CD4-positive, alpha-beta T cell (primary cell): ENCODE measurements at places on chromosomes 16 and 17. TPM values are rescaled to one million over a fixed set of nuclear protein-coding genes. Genes with fewer than 3 reads are reported as not detected.

DNA sequence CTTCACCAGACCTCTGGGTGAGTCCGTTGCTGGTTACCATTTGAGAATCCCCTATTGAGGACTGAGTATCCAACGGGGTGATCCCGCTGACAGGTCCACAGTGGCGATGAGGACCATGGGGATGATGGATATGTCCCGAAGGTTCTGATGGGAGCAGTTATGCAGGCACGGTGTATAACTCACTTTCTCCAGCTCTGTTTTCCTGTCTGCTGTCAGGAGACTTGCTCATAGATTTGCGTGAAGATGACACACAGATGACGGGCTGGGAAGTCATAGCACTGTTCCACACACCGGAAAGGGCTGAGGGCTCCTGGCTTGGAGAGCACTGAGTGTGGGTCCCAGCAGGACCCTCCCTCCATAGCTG lies 22.2 kb upstream of the ADCY7 start:
- no peak overlapping the region for H3K27ac ChIP-seq
- no peak for DNase-seq
- no peak overlapping the region for H3K4me3 ChIP-seq
- H3K27me3 ChIP-seq, result no peaks in the 10 kb centered on the region
- H3K36me3 ChIP-seq, result no peaks in the 10 kb centered on the region
- H3K4me1 ChIP-seq, result peaks cover 21% of the 10 kb centered on the region

- no peak overlapping the region for H3K4me3 ChIP-seq
- H3K27ac ChIP-seq, result no peak overlapping the region
- no peaks in the 10 kb centered on the region for H3K4me1 ChIP-seq
- DNase-seq, result no peak
- H3K27me3 ChIP-seq, result no peaks in the 10 kb centered on the region
Measured at GRCh38 chr17:40827746-40828453, 5.5 kb upstream of the KRT10 start.

GRCh38 chr16:57525761-57526160 lies 10.6 kb downstream of the CCDC102A start:
- peaks cover 5% of the 10 kb centered on the region for H3K36me3 ChIP-seq
- H3K27ac ChIP-seq, result no peak overlapping the region
- peaks cover 20% of the 10 kb centered on the region for H3K4me1 ChIP-seq
- DNase-seq, result no peak

LRRC36 gene
- total RNA-seq, result not detected

- no peaks in the 10 kb centered on the region for H3K27me3 ChIP-seq
- H3K4me1 ChIP-seq, result no peaks in the 10 kb centered on the region
- H3K4me3 ChIP-seq, result no peak overlapping the region
- H3K27ac ChIP-seq, result no peak overlapping the region
Measured at GRCh38 chr16:69077251-69077650, 28.2 kb upstream of the HAS3 start.

C16orf46 gene
- not detected for total RNA-seq

KCNJ18 gene
- total RNA-seq, result not detected

- H3K27me3 ChIP-seq, result no peaks in the 10 kb centered on the region
- H3K36me3 ChIP-seq, result no peaks in the 10 kb centered on the region
- peaks cover 3% of the 10 kb centered on the region for H3K4me1 ChIP-seq
- H3K4me3 ChIP-seq, result no peak overlapping the region
- H3K27ac ChIP-seq, result no peak overlapping the region
- DNase-seq, result peak; percentile 53
Measured at GRCh38 chr17:10172241-10172741, 26.1 kb downstream of the GAS7 start.

DNA sequence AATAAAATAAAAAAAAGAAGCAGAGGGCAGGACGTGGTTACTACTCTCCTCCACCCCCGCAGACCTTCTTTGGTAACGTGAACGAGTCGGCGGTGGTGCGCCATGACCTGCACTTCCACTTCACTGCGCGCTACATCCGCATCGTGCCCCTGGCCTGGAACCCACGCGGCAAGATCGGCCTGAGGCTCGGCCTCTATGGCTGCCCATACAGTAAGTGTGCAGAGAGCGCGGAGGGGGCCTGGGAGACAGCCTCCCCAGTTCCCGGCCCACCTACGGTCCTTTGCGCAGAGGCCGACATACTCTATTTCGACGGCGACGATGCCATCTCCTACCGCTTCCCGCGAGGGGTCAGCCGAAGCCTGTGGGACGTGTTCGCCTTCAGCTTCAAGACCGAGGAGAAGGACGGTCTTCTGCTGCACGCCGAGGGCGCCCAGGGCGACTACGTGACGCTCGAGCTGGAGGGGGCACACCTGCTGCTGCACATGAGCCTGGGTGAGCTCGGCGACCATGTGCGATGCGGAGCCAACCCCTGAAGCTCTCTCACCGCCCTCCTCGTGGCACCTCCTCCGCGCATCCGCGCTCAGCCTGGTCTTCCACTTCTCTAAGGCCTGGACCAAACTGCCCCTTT lies 2.7 kb downstream of the CNTNAP1 start:
- H3K4me3 ChIP-seq, result no peak overlapping the region
- peaks cover 31% of the 10 kb centered on the region for H3K27me3 ChIP-seq
- no peak for DNase-seq
- H3K27ac ChIP-seq, result no peak overlapping the region
- H3K4me1 ChIP-seq, result peaks cover 35% of the 10 kb centered on the region
